ENCODE measurements at places on chromosomes 3 and 15.

DNA sequence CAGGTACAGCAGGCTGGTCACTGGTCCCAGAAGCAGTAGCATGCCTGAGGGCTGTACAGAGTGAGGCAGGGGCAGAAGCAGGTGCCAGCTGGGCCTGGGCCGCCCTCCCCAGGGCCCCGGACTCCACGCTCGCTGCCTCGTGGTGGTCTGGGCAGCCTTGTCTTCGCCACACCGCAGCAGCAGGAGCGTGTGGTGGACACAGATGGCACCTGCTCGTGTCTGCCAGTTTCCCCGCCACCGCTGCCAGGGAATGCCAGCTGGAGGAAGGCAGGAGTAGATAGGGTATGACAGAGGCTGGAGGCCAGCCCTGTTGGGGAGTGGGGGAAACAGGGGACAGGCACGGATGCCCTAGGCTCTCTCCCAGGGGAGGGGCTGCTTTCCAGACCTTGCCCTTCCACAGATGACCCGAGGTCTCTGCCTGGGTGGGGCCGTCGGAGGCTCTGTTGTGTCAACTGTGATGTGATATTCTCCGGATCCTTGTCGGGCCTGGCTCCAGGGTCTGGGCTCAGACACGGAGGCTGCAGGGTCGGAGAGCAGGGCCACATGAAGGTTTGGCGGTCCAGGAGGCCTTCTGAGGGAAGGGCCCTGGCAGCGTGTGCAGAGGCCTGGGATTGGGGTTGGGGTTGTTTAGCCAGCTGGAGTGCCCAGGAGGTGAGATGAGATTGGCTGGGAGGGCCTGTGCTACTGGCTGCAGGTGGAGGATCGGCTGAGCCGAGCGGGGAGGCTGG lies 33.6 kb downstream of the GOLGA6L10 start:
- DNase-seq: no peak

DNA sequence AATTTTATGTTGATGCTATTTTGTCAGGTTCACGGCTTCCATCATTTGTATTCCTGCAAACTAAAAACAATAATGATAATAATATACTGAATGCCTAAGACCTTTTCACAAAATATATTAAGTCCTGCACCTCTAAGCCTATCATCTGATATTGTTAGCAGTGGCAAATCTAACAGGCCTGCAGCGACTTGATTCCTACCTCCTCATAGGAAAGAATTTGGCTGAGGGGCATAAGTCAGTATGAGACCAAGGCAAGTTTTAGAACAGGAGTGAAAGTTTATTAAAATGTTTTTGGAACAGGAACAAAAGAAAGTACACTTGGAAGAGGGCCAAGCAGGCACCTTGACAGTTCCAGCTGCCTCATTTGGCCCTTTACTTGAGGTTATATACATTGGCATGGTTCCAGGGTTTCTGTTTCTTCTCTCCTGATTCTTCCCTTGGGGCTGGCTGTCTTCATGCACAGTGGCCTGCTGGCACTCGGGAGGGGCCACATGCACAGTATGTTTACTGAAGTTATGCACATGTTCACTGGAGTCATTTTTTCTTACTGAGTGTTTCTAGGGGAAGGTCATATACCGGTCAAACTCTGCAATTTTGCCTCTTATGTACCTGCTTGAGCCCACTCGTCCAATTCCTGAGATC lies 418.1 kb downstream of the EPHA6 start:
- DNase-seq: no peak

GRCh38 chr3:150370999-150371398 lies 37.1 kb upstream of the TSC22D2 start:
- DNase-seq: no peak

GRCh38 chr15:56019819-56020486 lies 26.5 kb upstream of the NEDD4 start:
- DNase-seq: no peak

DNA sequence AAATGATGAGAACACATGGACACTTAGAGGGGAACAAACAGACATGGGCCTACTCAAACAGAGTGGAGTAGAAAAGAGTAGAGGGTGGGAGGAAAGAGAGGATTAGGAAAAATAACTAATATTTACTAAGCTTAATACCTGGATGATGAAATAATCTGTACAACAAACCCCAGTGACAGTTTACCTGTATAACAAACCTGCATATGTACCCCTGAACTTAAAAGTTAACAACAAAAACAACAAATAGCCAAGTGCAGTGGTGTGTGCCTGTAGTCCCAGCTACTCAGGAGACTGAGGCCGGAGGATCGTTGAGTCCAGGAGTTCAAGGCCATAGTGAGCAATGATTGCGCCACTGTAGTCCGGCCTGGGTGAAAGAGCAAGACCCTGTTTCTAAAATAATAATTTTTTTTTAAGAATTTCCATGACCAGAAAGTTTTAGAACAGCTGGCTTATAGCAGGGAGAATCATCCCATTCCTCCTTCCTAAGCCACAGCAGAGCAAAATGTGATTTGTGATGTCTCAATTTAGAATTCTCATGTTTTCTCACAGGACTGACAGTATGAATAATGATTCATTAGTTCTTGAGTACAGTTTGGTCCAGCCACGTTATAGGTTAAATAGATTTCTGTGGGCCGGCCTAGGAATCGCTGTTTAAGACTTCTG lies 150.0 kb downstream of the ZNF609 start:
- DNase-seq: peak; percentile 32

GRCh38 chr3:192303235-192303634 lies 424.1 kb downstream of the FGF12 start:
- no peak for DNase-seq

DNA sequence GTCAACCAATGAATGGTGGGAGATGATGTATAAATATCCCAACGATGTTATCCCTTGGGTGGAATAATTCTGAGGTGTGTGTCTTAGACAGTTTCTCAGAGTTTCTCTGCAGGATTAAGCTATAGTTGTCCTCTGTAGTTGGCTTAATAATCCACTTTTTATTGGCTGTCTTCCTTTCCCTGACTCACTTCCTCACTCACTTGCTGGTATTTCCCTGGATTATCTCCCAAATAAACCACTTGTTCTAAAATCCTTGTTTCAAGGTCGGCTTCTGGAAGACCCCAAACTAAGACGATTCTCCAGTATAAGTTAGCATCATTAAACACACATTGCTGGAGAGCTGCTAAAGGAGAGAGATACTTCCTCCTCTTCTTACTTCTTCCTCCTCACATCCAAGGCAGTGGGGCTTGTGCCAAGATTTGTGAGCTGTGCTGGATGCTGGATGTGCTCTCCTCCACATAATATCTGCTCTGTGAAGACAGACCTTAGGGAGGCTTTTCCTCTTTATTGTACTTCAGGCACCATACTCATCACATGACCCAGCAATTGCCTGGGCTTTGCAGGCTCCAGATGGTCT lies 22.5 kb upstream of the ROPN1 start:
- no peak for DNase-seq

DNA sequence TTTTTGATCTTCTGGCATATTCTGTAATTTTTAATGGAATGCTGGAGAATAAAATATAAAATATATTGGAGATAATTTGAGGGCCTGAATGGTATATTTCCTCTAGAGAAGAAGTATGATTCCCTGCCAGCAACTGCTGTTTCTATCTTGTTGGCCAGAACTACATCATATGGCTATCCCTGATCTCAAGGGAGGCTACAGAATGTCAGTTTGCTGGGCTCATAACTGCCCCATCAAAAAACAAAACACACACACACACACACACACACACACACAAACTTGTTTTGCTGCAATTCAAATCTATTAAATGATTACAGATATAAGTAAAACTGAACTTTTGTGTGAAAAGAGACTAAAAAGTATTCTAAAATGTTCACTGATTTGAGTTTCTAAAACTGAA lies 51.0 kb downstream of the RASA2 start:
- DNase-seq: no peak

DNA sequence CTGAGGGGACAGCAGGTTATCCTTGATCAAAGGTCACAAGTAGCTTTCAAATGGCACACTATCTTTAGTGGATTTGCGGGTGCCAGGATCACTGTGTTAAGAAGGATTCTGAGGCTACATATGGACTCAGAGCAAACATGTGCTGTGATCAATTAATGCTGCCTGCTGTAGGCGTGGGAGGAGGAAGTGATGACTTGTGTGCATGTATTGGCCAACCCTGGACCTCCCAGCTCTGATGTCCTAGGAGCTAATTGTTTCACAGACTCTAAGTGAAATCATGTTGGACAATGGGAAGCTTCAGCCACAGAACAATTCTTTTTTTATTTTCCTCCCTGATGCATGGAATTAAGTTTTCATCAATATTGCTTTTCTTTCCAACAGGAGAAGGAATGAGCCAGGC lies 24.4 kb downstream of the FAH start:
- no peak for DNase-seq

DNA sequence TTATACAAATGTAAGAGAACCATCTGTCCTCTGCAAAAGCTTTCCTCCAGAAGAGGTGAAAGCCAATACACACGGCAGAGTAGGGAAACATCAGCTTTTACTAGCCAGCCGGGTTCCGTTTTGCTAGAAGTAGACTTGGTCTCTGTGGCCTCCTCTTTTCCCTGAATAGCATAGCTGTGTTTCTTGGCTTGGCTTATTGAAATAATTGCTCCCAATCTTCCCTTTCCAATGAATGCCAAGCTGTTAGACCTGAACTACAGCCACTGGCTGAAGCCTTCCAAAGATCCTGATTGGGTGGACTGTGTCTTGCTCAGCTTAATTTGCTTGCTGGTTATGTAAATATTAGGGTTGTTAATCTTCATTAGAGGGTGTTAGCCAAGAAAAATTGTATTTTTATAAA lies 157.8 kb upstream of the ROPN1 start:
- DNase-seq: no peak

- DNase-seq: peak; percentile 27
Measured at GRCh38 chr15:62647202-62647842, 395.2 kb upstream of the TPM1 start.

DNA sequence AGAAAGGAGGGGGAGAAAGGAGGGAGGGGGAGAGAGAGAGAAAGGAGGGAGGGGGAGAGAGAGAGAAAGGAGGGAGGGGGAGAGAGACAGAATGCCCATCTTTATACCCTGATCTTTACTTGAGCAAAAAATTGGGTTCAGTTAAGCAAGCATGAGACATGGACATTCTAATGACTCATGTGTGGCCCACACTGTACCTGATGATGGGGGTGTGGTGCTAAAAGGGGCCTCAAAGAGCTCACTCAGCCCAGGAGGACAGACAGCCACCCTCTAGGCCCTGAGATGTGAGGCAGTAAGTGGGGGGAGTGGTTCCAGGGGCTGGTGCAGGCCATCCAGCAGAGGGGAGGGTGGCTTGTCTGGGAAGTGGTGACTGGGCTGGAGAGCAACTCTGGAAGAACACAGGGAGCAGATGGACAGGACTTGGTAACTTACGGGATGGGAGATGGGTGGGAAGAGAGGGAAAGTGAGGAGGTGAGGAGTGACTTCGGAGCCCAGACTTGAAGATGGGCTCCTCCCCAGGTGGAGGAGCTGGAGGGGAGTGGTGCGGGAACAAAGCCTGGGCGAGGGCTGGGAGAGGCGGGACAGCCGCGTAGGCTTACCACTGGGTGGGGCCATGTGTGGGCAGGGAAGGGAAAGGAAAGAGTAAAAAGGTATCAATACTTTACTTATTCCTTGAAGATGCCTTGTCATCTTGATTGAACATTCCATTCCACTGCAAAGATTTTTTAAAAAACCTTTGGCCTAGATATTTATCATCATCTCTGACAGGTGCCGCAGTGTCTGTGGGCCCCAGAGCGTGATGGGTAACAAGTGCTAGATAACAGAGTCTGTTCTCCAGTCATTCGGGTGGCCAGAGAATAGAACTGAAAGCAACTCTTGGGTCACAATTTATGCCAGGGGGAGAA lies 32.3 kb downstream of the TSPAN3 start:
- no peak for DNase-seq

GRCh38 chr15:77226652-77227051 lies 155.7 kb upstream of the TSPAN3 start:
- DNase-seq: no peak

- DNase-seq: no peak
Measured at GRCh38 chr3:196585044-196585757, 16.7 kb downstream of the FBXO45 start.

DNA sequence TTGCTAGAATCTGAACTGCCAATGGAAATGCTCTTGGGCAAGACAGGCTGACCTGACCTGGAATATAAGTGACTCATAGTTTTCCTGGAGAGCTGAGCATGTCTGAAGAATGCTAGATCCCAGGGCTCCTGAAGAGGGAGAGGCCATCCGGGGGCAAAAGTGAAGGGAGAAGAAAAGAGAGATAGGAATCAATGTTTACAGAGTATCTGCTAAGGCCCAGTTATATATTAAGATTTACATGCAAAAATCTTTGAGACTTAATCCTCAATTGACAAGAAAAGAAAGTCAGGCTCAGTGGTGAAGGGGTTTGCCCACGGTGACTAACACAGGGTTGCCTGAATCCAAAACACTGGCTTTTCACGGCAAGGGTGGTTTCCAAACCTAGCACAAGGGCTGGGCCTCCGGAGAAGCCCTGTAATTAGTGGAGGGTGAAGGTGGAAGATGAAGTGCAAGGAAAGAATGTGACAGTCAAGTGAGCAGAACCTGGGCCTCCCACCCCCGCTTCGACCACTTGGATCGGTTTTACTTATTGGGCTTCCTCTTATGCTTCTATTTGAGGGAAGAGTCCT lies 91.7 kb upstream of the FGF12 start:
- DNase-seq: no peak

DNA sequence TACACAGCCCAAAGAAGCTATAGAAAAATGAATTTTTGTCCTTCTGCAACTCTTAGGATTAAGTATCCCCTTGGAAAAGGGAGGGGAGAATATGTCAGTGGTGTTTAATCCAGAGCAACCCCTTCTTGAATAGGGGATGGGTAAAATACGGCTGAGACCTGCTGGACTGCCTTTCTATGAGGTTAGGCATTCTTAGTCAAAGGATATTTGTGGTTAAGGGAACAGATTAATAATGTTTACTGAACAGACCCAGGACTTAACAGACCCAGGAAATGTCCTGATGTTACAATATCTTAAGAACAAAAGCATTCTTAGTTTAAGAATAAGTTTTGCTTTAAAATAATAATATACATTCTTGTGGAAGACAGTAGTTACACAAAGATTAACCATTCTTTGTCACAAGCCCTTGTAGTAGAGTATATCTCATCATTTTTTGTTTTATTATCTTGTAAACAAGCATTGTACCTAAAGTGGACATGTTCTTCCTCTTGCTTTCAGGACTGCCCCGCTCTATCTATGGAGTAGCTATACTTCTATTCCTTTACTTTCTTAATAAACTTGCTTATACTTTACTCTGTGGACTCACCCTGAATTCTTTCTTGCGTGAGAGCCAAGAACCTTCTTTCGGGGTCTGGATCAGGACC lies 43.8 kb upstream of the B3GALNT1 start:
- no peak for DNase-seq
